ENCODE measurements at places on chromosomes 2 and 18.
A peak's percentile ranks its signal among the peaks of the same experiment; 100 is the strongest.

DNA sequence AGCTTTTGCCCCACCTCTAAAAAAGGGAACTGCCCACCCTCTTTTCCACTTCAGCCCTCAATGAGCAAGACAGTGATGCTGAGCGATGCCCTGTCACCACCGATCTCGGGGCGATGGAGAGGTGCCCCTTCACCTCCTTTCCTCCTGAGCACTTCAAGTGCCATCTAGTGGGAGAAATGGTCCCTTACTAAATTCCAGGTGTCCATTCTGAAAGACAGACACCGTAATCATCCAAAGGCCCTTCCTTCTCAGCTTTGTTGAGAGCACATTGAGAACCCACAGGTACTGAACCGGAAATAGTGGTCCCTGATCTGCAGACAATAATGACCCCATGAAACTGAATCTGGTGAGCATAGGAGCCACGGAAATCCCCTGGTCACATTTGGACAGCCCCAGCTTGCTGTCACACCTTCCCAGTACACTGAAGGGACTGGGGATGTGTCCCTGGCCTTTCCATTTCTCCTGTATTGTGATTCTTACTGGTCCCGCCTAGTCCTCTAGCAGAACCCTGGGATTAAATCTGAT lies 38.5 kb downstream of the KCTD18 start:
- no peak for DNase-seq

DNA sequence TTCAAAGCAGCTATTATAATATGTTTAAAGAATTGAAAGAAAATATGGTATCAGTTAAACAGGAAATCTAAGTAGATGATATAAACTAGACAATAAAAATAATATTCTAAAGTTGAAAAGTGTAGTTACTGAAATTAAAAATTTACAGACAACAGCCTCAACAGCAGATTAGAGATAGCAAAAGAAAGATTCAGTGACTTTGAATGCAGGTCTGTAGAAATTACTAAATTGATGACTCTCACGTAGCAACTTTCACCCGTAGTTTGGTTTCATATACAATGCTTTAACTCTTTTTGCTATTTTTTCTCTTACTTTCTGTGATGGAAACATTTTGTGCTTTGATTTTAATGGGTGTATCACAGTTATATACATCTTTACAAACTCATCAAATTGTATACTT lies 44.8 kb downstream of the SPAST start:
- DNase-seq, result no peak

GRCh38 chr18:12656605-12656937 lies 1.3 kb downstream of the SPIRE1 start:
- DNase-seq, result no peak

- DNase-seq, result no peak
These were observed 172.9 kb downstream of the EPHA4 start for GRCh38 chr2:221399183-221399582.

DNA sequence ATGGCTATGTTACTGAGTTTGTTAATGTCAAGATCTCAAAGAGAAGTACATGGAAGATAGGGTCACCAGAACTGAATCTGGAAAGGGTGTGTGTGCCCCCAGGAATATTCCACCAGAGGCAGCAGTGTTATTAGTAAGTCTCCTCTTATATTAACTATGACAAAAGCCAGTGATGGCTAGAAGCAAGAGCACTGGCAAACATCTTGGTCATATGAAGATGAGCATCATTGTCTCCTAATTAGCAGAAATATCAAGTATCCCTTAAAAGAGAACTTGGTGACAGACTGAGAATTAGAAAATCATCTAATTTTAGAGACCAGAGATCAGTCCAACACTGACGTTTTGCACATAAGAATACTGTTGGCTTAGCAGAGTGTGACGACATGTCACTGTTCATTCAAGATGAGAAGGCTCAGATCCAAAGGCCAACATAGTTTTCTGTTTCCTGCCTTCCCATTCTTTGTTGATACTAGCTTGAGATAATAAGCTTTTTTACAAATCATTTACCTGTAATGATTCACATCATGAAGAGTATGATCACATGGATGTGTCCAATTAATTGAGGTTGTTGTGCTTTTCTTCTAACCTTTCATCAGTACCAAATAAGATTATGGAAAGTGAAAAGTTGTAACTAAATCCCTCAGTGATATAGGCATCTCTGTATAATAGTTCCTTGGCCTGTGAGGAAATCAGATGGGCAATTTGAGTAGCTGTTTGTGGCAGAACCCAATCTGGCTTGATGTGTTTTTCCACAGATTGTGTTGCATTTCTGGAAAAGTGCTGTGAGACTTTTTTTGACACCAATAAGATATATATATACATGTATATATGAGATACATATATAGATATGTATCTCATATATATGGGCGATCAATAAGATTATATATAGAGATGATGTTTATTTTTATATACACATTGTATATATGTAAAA lies 44.5 kb downstream of the MAPRE2 start:
- no peak for DNase-seq

- no peak for DNase-seq
These were observed 710.0 kb downstream of the LRRTM4 start for GRCh38 chr2:76812156-76812555.

- no peak for DNase-seq
These were observed 6.5 kb downstream of the SCN3A start for GRCh38 chr2:165197346-165197745.

- peak; percentile 66 for DNase-seq
These were observed 48.0 kb downstream of the BCL2L11 start for GRCh38 chr2:111168528-111169239.

GRCh38 chr2:75506101-75506697 lies 54.5 kb downstream of the EVA1A start:
- no peak for DNase-seq

DNA sequence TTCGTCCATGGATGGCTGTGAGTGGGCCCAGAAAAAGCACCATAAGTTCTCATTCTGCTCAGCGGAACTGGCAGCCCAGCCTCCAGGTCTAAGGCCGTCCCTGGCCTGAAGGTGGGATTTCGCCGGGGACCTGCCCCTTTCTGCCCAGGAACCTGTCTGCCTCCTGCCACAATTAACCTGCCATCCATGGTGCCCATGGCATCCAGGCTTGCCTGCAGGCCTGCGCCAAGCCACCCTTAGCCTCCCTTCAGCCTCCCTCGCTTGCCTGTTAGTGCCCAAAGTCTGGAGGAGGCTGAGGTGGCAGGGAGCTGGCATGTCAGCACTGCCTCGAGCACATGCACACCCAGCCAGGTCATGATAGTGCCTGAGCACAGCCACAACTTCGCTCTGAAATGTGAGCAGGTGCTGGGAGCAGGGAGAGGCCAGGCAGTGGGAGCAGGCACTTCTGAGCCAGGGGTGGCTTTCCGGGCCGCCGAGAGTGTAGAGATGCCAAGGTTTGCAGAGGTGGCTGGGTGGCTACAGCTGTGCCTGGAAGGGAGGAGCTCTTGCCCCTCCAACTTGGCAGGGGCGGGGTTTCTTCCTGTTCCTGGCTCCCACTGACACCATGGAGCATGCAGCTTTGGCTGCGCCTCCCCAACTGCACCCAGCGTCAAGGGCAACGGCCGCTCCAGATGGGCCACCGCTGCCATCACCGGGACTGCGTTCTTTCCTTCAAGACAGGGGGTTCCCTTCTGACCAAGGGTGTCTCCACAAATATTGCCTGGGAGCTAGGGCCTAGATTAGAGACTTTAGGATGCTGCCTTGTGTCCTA lies 648.9 kb upstream of the VRK2 start:
- DNase-seq, result no peak

GRCh38 chr2:20916604-20917286 lies 93.8 kb upstream of the LDAH start:
- DNase-seq, result no peak

DNA sequence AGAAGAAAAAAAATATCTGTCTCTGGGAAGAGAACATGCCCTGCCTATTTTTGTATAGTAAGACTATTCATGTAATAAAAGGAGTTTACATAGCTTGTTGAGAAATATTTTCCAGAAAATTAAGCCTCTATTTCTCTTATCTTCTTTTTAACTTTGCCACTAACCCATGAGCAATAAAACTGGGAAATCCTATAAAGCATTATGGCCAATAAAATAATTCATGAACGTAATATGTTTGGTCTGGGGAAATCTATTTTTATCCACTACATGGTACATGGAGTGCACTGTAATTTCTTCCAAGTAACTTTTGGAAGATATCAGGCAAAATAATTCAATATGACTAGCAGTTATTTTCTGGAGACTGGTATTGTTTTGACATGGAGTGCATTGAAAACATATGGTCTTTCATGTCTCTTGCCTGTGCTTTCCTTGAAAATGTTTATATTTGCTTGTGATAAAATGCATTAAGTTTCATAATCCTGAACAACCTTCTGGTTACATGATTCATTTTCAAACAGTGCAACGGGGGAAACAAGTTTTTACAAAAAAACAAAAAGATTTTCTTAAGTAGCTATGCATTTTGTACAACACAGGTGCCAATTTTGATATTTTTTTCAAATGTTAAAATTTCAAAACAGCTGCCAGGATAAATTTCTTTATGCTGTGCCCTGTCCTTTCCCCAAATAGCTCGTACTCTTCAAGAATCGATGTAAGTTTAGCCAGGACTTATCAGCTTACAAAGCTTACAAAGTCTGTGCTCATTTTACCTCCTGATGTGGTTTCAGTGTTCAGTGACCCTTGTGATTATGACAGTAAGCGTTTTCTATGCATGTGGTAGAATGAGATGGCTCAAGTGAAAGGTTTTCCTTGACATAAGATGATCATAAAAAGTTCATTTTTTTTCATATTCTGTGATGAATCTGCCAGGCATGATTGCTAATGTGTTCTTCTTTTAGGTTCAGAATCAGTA lies 194.5 kb downstream of the UBE2E3 start:
- no peak for DNase-seq

GRCh38 chr2:132736059-132736458 lies 66.1 kb upstream of the LYPD1 start:
- no peak for DNase-seq

DNA sequence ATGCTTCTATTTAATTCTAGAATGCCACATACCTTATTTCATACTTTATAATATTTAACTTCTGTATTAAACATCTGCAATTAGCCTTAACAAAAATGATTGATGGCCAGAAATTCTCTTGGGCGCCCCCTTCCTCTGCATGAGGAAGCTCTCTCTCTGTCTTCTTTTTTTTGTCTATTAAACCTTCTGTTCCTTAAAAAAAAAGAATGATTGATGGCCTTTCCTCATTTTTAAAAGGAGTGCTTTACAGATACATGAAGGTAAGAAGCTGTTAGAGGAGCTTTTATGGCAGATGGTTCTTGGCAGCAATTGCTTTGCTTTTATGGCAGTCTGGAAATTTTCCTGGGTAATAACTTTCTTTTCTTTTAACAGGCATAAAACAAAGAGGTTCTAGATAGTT lies 526.9 kb downstream of the SLC4A3 start:
- no peak for DNase-seq

All from activated naive CD8-positive, alpha-beta T cell treated with anti-CD3 and anti-CD28 coated beads, Interleukin-2, amount 50 U/mL, for 16 hours (primary cell).